GM20000 (cell line): ENCODE measurements at places on chromosomes 6 and 20.

DNA sequence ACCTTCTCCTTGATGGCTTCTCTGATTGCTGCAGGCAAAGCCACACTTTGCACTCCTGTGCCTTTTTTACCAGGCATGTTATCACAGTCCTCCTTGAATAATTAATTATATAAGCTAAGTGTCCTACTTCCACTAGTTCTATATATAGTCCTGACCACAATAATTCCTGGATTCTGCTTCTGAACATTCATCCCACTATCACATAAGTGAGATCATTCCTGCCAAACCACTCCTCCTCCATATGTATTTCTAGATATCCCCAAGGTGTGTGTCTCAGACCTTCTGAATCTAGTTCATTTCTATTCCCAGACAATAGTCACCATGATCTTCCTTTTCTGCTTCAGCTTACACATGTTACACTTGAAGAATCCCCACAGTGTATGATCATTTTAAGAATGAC, 1237.5 kb upstream of the MAP3K7 start:
- no peak for DNase-seq

- no peak for DNase-seq
Measured at GRCh38 chr6:105250533-105250932, 70.7 kb upstream of the POPDC3 start.

- DNase-seq: no peak
Measured at GRCh38 chr6:142523515-142524375, 221.9 kb downstream of the ADGRG6 start.

DNA sequence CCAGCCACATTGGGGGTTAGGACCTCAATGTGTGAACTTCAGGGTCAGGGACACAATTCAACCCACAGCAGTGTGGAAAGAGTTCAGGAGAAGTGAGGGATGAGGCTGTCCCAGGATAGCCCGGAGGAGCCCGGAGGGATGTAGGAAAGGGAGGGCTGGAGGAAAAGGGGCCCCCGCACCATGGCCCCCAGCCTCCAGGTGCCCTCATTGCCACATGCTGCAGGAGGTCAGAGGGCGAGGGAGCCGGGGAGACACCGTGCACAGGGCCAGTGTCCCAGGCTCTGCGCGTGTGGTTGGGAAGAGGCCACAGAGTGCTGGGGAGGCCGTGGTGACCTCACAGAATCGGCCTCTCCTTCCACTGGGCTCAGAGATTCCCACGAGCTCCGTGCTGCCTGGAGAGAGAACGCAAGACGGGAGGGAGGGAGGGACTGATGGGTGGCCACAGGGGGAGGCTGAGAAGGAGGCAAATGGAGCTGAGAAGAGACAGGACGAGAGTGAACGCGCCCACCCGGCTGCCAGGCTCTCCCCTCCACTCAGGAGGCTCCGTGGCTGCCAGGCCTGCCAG, 215.1 kb downstream of the DLL1 start:
- no peak for DNase-seq

DNA sequence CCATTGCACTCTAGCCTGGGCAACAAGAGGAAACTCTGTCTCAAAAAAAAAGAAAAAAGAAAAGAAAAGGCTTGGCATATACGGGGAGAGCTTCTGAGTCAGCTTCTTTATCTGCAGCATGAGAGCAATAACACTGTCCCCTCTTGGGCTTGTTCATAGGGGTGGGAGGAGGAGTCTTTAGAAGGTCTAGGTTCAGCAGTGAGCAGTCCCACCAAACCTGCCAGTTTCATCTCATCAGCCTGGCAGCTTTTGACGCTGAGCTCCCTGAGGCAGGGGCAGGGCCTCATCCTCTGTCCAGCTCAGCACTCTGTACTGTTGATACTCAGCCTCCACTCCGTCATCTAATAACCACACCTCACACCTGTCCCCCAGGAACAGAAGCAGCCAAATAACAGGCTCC, 5.6 kb upstream of the C6orf132 start:
- DNase-seq: no peak

DNA sequence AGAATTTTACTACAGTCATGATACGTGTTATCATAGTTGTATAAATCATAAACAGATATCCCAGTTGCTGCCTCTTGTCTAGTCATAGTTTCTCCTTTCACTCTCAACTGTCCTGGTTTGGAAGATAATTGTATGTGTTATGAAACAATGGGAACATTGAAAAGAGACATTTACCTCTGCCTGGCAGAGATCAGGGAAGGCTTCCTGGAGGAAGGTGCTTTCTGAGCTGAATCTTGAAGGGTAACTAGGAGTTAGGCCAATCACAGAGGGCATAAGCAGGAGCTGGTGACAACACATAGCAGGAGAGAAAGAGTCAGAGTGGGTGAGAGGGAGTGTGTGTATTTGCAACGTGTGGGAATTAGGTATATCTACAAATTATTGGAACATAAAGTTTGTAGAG, 5.4 kb downstream of the ASXL1 start:
- DNase-seq: no peak

DNA sequence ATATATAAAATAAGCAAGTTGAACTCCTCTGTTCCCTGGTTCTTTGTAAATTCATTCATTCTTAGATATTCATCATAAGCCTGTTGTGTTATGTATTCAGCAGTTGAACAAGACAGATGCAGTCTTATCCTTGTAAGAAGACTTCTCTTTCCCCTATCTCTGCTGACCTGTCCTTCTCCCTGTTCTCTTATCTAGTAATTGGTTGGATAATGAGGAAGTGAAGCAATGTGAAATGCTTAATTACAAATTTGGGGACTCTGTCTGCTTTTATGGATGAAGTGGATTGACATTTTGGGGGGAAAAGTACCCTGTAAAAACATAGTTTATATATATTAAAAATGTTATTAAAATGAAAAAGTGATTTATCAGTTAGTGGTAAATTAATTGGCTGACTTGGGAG, 37.0 kb downstream of the CDKAL1 start:
- no peak for DNase-seq

GRCh38 chr6:116543149-116543548, 2.3 kb downstream of the TRAPPC3L start:
- DNase-seq: no peak

DNA sequence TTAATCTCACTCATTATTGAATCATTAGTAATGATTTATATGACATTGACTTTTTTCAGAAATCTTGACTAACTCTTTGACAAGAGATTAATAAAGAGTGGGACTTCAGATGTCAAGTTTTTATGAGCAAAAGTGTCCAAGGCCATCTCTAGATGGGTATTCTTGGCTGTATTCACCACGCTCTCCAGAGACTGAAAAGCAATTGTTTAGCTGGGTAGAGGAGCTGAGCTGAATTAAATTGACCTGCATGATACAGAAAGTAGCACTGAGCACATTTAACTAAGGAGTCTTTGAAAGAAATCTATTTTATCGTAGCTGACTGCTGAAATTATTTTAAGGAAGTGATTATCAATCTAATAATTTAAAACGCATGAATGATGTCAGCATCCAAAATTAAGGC, 89.4 kb downstream of the LINC00237 start:
- no peak for DNase-seq

DNA sequence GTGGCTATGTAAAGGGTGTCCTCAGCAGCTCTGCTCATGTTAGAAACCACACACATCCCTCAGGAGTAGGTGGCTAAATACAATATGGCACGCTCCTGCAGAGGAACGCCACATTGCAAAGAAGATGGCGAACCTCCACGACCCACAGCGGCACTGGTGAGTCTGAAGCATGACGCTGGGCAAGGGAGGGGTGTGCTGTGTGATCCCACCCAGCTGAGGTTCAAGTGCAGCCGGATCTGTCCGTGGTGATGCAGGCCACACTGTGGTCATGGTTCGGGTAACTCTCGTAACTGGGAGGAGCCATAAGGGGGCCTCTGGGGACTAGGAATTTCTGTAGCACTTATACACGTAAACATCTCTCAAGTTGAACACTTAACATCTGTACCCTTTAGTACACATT, 23.4 kb upstream of the APMAP start:
- DNase-seq: no peak

- DNase-seq: peak; percentile 72
Measured at GRCh38 chr6:24936641-24937317, 1.0 kb upstream of the RIPOR2 start.

- DNase-seq: no peak
Measured at GRCh38 chr6:170438861-170439260, 114.2 kb downstream of the PSMB1 start.

DNA sequence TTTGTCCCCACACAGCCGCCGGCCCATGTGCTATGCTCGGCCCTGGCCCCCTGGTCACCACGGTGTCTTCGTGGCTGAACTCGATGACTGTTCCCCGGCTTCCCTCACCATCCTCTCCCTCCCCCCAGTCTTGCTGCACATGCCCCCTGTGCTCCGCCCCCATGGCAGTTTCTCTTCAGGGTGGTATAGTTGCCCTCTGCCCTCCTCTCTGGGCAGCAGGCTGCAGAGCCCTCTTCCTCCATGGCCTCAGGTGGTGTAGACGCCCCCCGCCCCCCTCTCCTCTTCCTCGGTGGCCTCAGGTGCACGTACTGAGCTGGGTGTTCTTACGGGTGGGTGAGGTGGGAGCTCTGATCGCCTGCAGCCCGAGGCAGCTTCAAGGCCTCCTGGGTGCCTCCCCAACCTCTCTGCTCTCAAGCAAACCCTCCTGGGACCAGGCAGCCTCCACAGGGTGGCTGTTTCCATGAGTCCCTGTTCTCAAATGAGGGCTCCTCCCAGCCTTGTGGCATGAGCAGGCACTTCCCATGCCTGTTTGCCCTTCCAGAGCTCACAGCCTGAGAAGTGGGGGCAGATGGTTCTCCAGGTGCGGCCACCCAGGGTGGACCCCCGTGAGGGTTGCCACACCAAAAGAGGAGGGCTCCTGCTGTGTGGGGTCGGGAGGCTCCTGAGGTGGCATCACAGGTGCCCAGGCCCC, 24.8 kb downstream of the COL20A1 start:
- no peak for DNase-seq

GRCh38 chr6:44682280-44682679, 294.8 kb downstream of the CDC5L start:
- DNase-seq: no peak

DNA sequence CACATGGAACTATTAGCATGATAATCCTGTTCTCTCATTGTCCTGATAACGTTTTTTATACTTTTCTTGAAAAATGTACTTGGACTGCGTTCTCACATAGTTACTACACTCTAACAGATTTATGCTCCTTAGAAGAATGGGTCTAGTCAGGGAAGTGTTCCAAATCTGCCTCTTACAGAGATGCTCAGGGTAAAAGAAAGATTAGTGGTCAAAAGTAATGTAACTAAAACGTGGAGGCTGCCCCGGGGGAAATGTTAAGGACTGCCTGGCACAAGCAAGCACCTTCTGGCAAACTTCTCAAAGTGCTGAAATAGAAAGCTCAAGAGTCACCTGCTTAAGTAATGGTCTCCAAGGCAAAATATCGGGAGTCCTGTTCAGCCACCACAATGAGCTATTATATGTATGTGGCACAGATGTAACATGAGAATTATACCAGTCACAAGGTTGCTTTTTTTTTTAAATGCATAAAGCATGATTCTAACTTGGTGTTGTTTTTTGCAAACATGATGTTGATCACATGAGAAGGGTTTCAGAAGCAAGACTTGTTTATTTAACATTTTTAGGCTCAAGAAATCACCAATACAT, 244.5 kb upstream of the JARID2 start:
- no peak for DNase-seq

DNA sequence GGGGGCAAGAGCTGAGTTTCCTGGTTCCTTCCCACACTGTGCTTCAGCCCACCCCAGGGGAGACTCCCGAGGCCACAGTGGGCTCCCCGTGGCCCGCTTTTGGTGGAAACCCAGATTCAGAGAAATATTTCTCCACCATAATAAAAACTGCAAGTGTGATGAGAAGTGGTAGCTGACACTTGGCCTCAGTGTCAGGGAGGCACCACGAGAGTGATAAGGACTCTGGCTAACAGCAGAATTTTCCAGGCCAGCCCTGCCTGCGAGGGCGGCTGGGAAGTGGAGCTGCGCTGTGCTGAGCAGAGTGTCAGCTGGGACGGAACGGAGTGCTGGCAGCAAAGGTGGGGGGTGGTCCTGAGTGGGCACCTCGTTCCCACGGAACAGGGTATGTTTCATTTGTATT, 22.5 kb downstream of the SPATA2 start:
- DNase-seq: no peak
